Effector memory CD4-positive, alpha-beta T cell (primary cell): ENCODE measurements at places on chromosomes 6 and 20.

- no peak for DNase-seq
Measured at GRCh38 chr6:14275493-14275851, 157.9 kb downstream of the CD83 start.

DNA sequence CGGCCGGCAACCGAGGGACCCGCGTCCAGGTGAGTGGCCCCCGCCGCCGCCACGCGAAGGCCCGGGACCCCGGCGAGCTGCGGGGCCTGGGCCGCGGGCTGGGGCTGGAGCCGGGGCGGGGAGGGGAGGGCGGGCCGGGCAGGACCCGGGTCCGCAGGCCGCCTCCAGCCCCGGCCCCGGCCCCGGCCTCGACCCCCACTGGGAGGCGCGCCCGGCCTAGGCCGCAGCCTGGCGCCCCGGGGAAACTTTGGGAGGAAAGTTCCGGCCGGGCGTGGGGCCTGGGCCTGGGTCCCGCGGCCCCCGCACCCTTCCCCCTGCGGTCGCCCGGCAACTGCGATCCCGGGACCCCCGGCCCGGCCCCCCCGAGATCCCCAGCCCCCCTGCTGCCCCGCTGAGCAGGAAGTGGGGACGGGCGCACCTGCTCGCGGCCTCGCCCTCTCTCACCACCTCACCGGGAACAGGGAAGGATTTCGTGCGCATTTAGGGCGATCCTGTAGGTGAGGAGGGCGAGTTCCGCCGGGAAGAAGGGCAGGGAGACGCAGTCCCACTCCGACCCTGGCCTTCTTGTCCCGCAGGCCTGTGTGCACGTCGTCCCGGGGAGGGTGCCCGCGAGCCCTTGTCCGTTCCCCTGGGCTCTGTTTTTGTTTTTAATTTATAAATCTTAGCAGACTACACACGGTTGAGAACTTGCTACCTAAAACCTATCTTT is 402 bp downstream of the OSBPL2 start:
- DNase-seq = no peak

- DNase-seq = no peak
Measured at GRCh38 chr6:17200395-17200794, 80.8 kb upstream of the RBM24 start.

DNA sequence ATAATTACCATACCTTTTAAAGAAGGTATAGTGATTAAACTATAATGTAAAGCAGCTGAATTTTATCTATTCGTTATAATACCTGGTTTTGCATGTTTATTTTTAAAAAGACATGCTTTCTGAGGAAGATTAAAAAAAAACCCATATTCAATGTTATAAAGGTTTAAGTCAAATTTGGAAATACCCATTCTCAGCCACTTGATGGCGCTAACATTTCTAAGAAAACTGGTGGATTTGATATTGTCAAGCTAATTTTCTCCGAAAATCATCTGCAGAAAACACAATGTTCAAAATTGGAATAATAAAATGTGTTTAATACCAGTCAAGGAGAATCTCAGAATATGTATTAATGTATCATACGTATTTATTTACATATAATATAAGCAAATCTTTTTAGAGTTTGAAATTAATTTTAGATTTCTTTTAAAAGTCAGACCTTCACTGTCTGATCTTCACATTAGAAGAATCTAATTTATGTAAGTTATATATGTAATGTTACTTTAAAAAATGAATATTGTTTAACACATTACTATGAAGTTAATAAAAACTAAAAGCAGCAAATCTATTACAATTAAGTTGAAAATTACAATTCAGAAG is 35.0 kb downstream of the SHPRH start:
- DNase-seq = no peak

DNA sequence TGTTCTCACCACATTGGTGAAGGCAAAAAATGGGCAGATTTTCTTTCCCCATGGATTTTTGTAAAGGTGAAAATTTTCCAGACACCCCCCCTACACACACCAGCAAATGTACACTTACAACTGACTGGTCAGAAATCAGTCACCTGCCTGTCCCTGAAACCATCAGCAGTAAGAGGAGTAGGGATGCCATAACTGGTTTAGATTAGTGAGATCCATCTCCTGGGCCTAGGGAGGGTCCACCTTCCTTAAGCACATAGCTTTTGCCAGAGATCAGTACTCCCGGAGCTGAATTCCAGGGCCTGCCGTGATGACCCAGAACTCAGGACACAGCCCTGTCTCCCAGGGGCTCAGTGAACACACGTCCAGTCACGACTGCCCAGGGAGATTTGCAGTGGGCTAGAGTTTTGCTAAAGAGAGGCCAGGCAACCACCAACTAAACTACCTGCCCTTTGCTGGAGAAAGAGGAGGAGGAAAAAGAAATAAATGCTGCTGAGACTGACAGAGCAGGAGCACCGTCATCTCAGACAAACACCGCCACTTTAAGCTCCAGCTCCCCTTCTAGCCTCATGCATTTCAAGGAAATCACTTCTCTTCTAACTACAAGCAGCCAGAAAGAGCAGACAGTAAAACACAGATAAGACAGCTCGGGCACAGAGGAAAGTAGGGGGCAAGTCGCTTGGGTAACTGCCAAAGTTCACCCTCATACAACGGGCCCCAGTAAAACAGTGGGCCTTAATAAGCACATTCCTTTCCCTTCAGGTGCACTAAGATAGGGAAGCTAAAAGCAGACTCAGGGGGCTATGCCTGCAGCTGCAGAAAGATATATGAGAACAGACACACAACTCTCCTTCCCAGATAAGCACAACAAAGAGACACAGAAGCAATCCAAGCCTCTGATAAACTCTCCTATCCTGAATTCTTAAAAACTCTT is 82.6 kb upstream of the SPTLC3 start:
- DNase-seq = no peak

DNA sequence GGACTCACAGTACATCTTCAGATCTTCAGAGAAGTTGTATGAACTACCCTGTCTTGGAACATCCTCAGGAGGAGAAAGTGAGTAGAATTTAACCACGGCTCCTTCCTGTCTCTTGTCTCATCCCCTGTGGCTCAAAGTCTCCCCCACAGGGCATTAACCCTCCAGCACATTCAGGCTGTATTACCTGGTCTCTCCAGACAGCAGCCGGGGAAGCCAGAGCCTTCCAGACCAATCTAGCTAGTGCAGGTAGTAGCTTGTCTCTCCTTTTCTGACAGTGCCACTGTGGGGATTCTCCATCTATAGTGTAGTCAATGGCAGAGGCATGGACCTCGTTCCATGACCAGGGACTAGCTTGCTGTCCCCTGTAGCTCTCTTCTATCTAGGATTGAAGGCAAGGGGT is 16.9 kb upstream of the ELMO2 start:
- no peak for DNase-seq

- no peak for DNase-seq
Measured at GRCh38 chr20:61119794-61120410, 132.2 kb upstream of the CDH4 start.

DNA sequence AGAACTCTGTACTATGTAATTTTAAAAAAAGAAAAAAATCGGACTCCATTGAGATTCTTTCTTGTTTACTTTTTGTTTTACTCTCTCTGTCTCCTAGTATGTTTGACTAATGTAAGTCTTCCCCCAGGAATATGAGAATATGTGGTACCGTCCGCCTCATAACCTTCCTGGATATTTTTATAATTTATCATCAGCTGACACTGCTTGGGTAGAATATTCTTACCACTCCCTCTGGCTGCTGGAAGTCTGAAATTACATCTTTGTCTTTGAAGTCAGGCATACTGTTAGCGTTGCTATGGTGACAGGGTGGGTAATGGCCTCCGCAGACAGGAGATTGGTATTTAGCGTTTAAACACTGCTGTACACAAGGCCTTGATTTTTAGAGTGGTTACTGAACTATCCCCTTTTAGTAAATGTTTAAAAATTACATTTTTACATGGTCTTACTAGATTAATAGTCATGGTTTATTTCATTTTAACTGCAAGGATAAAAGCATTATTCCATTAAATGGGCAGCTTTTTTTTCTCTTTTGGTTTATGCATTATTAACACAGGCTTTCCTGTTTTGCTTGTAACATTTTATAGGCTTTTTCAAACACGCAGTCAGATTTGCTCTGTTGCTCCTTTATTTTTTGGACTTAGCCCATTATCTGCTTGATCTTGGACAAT is 176.4 kb downstream of the ARID1B start:
- peak; percentile 8 for DNase-seq

DNA sequence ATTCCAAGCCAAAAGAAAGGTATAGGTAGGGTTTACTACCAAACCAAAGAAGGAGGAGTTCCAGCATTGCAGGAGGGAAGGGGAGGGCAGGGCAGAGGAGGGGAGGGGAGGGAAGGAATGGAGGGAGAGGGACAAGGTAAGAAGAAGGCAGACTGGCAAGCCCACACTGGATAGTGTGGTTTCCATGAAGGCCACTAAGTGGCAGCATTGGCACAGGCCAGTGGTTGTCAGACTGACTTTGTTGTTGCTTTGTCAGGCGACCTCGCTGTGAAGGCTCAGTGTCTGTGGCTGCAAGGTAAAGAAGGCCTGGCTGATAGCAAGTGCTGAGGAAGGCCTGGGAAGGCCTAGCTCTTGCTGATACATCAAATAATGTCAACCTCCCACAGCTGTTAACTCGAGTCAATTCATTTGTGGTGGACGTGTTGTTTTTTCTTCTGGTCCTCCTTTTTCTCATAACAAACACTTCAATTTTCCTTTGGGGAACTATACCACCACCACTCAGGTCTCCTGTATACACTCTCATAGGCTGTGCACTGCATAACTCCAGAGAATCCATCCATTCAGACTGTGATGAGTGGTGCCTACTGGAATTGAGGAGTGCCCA is 7.7 kb upstream of the ZNF334 start:
- DNase-seq = peak; percentile 13
